ENCODE measurements at places on chromosomes 11 and 22. TPM values are rescaled to one million over a fixed set of nuclear protein-coding genes. Genes with fewer than 3 reads are reported as not detected.

DNA sequence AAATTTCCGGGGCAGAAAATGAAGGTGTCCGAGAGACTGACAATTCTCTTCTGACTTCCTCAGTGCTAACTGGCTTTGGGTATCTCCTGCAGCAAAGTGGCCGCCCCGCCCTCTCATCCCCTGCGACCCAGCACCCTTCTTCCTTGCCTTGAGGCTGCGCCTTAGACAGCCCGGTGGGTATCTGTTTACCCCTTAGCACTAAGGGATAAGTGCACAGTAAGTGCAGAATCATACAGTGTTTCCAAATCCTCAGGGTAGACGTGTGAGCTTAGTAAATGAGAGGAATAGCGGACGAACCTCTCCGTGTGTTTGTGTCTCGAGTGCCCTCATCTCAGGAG lies 368 bp upstream of the CHORDC1 start:
- DNase-seq, result no peak

- no peak for DNase-seq
Measured at GRCh38 chr22:20464096-20464614, 26.5 kb upstream of the SCARF2 start.

- DNase-seq, result no peak
Measured at GRCh38 chr11:29584342-29584741, 432.5 kb downstream of the KCNA4 start.

GRCh38 chr11:118619444-118620197 lies 12.2 kb downstream of the PHLDB1 start:
- no peak for DNase-seq

Gene GAL3ST1
- total RNA-seq, result 8.8 TPM

- no peak for DNase-seq
Measured at GRCh38 chr11:4041731-4042391, 52.7 kb upstream of the RRM1 start.

DNA sequence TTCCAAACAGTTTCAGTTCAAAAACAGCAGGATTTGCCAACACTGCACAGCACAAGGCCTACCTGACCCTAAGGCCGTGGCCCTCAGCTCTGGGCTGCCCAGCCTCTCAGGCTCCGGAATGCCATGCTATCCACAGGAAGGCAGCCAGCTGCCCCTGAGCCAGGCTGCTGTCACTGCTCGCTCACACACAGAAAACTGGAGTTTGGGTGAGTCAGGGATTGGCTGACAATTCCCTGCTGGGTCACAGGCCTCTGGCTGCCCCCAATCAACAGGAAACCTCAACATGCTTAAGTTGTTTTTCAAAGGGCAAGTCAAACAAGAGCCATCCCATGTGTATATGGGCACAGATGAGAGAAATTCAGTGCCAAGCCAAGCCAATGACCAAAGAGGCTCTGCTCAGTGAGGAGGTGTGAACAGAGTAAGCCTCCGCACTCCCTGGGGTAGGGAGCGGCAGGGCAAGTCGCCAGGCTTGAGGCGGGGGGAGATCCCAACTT lies 50.2 kb downstream of the RPL27A start:
- no peak for DNase-seq

Gene GUCY1A2
- total RNA-seq, result 4.0 TPM

Gene NAV2
- 14.1 TPM for total RNA-seq

DNA sequence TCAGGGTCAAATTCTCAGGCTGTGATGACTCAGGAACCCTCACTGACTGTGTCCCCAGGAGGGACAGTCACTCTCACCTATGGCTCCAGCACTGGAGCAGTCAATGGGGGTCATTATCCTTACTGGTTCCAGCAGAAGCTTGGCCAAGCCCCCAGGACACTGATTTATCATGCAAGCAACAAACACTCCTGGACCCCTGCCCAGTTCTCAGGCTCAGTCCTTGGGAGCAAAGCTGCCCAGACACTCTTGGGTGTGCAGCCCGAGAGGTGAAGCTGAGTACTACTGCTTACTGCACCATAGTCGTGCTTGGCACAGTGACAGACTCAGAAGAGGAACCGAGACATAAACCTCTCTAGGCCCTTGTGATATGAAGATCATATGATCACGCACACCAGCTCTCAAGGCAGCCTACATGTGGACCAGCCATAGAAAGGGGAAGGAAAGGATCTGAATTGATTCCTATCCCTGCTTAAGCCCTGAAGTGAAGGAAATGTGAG lies 58.2 kb downstream of the ZNF280B start:
- no peak for DNase-seq

GRCh38 chr11:41497974-41498373 lies 38.5 kb upstream of the LRRC4C start:
- no peak for DNase-seq

Gene TSPO
- total RNA-seq, result 11.1 TPM

DNA sequence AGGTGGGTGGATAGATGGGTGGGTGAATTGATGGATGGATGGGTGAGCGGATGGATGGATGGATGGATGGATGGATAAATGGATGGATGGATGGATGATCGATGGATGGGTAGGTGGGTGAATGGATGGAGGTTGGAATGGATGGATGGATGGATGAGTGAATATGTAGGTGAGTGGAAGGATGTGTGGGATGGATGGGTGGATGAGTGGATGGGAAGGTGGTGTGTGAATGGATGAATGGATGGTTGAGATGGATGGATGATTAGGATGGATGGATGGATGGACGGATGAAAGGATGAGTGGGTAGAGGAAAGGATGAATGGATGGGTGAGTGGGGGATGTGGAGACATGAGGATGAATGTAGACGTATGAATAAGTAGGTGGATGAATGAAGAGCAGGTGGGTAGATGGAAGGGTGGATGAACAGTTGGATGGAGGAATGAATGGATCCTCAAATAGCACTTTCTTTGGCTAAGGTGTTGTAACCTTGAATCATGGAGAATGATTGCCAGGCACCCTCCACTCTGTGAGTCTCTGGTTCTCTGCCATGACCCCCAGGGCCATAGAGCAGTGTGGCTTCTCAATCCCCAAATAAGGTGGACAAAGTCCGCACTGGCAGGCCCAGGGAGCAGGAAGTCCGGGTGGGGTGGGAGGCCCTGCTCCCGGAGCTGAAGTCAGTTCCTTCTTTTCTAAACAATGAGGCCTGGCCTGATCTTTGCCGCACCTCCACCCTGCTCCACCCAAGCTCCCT lies 36.9 kb downstream of the IGF2 start:
- no peak for DNase-seq

Gene TSKU
- 28.3 TPM for total RNA-seq

Gene OR6T1
- total RNA-seq, result not detected

Gene ZNF214
- 7.3 TPM for total RNA-seq

DNA sequence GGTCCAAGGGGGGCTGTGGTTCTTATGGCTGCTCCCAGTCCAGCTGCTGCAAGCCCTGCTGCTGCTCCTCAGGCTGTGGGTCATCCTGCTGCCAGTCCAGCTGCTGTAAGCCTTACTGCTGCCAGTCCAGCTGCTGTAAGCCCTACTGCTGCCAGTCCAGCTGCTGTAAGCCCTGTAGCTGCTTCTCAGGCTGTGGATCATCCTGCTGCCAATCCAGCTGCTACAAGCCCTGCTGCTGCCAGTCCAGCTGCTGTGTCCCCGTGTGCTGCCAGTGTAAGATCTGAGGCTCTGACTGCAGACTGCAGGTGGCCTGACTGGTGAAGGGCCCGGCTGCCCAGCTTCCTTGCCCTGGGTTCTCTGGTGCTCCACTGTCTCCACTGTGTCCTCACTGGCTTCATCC lies 696 bp downstream of the KRTAP5-5 start:
- no peak for DNase-seq
